NCI-H510A (cell line): ENCODE measurements at places on chromosomes 13 and 19.

- no peak for DNase-seq
These were observed 2.2 kb downstream of the CLEC11A start for GRCh38 chr19:50725218-50725910.

- no peak for DNase-seq
These were observed 74.3 kb upstream of the ATP12A start for GRCh38 chr13:24605923-24606372.

- DNase-seq: no peak
These were observed 11.7 kb upstream of the TMEM255B start for GRCh38 chr13:113747291-113747833.

DNA sequence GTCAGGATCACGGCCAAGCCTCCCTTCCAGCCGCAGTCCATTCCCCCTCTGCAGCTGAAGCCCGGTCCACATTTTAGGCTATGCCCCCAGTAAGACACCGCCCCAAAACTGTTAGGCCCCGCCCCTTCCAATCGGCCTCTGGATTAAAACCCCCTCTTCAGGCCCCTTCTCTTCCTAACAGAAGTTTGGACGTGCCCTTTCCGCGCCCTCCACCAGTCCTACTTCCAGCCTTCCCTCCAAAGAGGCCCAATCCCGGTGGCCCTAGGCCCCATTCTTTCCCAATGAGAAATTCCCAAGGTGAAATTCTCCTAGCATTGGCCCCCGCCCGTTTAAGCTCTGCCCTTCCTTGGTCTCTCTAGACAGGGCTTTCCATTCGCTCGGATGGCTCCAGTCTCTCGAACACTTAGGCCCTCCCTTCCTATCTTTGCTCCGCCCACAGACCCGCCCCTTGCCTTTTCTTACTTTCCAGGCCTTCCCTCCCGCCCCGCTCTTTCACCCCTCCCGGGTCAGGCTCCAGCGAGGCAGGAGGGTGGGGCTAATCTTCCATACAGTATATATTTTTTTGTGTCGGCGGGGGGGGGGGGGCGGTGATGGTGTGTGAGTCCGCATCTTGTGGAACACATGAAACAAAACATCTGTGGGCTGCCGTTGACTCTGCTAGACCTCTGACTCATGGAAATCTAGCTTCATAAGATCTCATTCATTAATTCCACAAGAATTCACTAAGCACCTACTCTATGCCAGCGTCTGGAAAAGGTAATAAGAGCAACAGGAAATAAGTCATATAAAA lies 13.6 kb downstream of the LTBP4 start:
- DNase-seq: peak; percentile 50

DNA sequence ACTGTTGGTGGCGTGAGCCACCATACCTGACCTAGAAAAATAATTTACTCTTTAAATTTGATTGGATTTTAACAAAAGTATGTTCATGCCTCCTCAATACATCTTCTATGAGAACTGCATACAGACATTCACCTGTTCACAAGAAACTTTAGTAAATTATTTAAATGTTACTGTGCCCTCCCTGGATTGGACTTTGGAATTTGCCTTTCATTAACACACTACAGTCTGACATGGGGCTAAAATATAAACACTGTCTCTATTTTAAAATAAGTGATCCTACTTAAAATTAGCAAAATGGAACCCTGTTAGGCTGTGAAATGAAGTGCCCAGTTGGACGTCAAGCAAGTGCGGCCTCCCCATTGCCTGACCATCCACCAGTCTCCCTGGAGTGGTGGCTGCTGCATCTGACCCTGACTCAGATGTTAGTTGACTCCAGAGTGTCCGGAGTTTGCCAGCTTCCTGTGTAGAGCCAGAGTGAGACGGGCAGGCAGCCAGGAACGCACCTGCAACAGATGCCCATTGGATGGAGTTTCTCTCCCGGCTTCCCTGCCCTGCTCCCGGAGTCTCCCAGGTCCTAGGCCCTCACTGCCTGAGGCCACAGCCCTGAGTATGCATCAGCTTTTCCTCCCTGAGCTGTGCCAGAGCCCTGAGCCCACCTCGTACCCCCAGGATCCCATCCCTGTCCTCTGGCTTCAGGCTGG lies 45.9 kb upstream of the ATP11A start:
- peak; percentile 41 for DNase-seq

- no peak for DNase-seq
These were observed 57.3 kb downstream of the IRS2 start for GRCh38 chr13:109728791-109729731.

- no peak for DNase-seq
These were observed 102.2 kb upstream of the IPO5 start for GRCh38 chr13:97851269-97851668.

DNA sequence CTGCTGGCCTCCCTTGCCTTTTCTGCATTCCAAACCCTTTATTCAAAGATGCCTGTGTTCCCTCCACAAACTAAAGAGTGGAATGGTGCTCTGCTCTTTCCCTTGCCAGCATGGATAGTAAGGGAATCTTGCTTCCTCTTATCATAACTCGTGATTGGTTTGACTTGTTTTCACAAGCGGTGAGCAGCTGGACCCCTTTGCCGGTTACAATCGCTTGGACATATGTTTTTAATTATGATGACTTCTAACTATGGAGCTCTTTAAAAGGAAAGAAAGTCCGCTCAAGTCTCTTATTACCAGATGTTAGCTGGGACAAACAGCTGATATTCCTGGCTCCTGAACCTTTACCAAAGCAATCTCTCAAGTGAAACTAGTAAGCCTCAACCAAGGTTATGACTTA lies 1094.7 kb downstream of the UQCRFS1 start:
- DNase-seq: no peak

GRCh38 chr13:61648547-61648946 lies 232.9 kb upstream of the PCDH20 start:
- DNase-seq: no peak

- no peak for DNase-seq
These were observed 23.2 kb downstream of the KCTD12 start for GRCh38 chr13:76863022-76863421.

GRCh38 chr19:34963573-34964406 lies at the start of gene ZNF792:
Gene ZNF792 (minus strand): TSS chr19:34964229. CDS start chr19:34963662, 567 bp downstream.
- DNase-seq: no peak

DNA sequence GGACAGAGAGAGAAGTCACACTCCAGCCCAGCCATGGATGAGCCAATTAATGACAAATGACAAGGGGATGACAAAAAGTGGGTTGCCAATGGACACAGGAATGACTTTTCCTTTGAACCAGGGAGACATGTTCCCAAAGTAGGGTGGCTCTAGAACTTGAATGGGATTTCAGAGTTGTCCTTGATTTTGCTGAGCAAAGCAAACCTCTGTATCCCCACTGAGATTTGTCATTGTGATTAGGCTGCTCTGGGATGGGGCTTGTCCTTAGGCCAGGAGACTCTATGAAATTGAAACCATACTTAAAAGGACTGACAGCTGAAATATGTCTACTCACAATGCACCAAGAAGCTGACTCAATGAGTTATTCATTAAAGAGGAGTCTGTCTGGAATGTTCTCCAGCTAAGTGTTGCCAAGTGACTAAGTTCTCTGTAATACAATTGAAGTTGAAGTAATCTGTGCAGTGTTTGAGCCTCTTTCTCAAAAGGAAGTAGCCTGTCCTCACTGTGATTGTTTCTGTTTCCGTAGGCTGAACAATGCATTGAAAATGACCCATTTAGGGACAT lies 69.0 kb upstream of the PCDH9 start:
- no peak for DNase-seq

- no peak for DNase-seq
These were observed 1579.8 kb downstream of the PCDH9 start for GRCh38 chr13:65650321-65650720.

GRCh38 chr13:45137526-45137925 lies 17.2 kb downstream of the GTF2F2 start:
- DNase-seq: no peak

- no peak for DNase-seq
These were observed 734.0 kb upstream of the PCDH9 start for GRCh38 chr13:67964091-67964490.

DNA sequence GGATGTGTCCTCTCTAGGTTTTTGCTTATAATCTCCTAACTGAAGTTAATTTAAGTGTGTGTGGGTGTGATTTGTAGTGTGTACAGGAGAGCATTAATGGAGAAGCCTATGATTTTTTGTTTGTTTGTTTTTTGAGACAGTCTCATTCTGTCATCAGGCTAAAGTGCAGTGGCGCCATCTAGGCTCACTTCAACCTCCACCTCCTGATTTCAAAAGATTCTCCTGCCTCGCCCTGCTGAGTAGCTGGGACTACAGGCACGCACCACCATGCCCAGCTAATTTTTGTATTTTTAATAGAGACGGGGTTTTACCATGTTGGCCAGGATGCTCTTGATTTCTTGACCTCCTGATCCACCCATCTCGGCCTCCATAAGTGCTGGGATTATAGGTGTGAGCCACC lies 20.6 kb downstream of the ZNF701 start:
- DNase-seq: no peak

DNA sequence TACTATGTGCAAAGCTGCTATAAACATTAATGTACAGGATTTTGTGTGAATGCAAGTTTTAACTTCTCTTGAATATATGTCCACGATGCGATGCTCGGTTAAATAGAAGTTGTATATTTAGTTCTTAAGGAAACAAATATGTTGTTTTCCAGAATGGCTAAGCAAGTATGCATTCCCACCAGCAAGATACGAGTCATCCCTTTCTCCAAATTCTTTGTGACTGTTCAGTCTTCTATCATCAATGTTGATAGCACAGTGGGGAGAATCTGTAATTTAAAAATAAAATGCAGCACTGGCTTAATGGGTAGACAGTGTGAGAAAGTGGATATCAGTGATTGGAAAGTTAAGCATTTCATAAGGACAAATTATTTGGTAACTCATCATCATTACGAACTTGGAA lies 1340.8 kb downstream of the PCDH9 start:
- DNase-seq: no peak

DNA sequence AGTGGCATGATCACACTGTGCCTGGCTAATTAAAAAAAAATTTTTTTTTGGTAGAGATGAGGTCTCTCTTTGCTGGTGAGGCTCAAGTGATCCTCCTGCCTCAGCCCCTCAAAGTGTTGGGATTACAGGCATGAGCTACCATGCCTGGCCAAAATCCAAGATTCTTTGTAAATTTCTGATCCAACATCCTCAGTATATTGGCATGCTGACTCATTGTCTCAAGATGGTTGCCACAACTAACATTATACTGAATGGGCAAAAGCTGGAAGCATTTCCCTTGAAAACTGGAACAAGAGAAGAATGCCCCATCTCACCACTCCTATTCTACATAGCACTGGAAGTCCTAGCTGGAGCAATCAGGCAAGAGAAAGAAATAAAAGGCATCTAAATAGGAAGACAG lies 100.0 kb downstream of the KLF5 start:
- no peak for DNase-seq

DNA sequence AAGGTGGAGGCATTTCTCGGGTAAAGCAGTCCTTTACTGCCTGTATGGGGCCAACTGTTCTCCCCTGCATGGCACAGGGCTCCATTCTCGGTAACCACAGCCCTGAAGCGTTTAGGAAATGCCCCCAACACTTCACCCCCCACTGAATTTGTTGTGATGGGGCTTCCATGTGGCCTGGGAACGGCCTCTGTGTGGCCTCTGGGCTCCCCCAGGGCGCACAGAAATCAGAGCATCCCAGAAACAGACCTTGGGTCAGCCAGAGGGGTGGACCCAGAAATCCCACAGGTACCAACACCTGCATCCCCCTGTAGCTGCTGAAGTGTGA lies 153.7 kb upstream of the VSTM2B start:
- no peak for DNase-seq

- DNase-seq: no peak
These were observed 1.3 kb downstream of the SLC25A42 start for GRCh38 chr19:19064811-19065745.

- DNase-seq: peak; percentile 14
These were observed 134.9 kb upstream of the SPACA7 start for GRCh38 chr13:112241288-112241687.

DNA sequence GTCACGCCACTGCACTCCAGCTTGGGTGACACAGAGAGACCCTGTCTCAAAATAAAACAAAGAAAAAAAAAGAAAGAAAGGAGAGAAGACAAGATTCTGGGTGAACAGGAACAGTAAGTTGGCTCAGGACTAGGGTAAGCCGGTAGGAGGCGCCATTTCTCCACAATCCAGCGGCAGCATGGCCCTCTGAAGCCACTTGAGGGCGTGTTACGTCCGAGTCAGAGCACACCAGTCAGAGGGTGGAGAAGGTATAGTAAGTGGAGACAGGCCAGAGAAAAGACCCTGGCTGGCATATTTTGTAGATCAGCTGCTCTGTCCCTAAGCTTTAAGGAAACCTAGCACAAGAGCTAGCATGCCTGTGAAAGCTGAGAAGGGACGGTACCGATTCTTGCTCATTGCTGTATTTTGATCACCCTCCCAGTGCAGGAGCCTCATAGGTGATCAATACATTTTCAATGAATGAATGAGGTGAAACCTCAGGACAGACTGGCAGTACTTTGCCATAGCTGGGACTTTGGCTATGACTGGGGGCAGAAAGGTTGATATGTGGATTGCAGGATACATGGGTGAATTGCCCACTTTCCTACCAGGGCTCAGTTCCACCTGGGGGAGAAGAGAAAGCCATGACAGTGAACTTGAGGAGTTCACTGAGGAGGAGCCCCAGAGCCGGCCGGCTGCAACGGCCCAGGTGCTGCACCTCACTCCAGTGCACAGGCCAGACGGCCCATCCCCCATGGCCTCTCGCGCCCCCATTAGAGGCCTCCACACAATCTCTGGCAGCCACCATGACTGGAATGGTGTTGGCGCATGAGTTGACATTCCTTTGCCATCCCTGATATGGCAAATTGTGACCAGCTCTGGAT lies 23.5 kb downstream of the POU2F2 start:
- DNase-seq: peak; percentile 76

- no peak for DNase-seq
These were observed 50.9 kb downstream of the LNX2 start for GRCh38 chr13:27569405-27569804.

GRCh38 chr13:91891141-91891540 lies 492.7 kb downstream of the GPC5 start:
- no peak for DNase-seq

DNA sequence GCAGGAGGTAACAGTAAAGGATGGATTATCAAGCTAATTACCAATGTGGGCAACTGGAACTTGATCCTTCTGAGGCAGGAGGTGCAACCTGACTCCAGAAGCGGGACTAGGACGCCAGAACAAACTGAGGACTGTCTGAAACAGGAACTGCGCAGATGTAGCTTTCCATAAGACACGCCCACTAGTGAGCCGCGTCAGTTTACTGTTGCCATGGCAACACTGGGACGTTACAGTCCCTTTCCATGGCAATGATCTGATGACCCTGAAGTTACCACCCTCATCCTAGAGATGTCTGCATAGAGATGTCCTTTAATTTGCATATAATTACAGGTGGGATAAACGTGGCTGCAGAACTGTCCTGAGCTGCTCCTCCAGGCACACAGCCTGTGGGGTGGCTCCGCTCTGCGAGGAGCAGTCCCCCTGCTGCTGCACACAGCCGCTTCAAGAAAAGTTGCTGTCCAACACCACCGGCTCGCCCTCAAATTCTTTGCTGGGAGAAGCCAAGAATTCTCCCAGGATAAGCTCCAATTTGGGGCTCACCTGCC lies 816.6 kb downstream of the UQCRFS1 start:
- DNase-seq: no peak
